ENCODE measurements at places on chromosomes 5 and 9.

- no peak for DNase-seq
Observed at GRCh38 chr5:172441262-172441751, 13.0 kb downstream of the SH3PXD2B start.

DNA sequence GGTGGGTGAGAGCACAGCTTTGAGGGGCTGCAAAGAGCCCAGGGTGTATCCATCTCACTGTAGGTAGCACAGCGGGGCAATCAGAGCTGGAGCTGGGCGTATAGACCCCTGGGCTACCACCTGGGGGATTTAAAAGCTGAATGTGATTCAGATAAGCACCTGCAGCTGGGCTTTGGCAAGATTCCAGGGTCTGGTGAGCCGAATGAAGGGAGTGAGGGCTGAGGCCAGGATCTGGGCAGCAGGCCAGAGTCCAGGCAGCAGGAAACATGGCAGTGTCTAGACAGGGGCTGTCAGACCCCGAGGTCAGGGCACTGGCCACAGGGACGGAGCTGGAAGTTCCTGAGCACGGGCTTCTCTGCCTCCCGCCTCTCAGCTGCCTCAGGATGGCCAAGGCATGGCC lies 8.7 kb downstream of the ASS1 start:
- no peak for DNase-seq

- no peak for DNase-seq
Observed at GRCh38 chr5:21391506-21391905, 1403.5 kb upstream of the CDH18 start.

DNA sequence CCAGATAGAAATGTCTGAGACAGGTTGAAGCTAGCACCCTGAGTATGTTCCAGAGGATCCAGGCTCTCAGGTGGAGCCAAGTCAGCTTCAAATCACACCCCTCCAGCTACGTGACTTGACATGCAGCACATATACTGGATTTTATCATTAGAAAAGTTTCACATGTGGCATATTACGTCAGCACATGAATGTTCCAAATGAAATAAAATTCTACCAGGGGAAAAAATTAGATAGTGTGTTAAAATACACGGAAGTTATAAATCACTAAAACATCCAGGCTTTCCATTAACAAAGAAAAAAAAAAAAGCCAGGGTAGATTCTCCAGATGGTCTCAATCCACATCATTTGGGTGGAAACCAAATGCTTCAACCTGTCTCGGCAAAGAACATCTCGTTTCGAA lies 251.6 kb downstream of the MPDZ start:
- no peak for DNase-seq

- DNase-seq = no peak
Observed at GRCh38 chr9:79164406-79164805, 407.4 kb upstream of the TLE4 start.

DNA sequence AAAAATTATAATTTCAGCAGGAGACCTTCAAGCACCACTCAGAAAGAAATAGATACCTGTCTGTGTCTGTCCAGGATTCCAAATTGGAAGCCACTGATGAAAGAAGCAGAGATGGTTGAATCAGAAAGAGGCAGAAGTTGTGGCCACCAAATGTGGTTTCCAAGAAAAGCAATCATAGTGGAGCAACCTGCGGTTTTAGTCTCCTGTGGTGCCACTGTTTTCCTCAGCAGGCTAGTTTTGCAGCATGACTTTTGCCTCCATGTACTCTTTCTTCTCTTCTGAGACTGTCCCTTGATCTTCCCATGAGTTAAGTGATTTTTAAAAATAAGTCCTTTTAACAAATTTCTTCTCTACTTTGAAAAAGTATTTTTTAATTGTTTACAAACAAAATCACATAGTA lies 535.8 kb downstream of the CYLC2 start:
- no peak for DNase-seq

- DNase-seq = no peak
Observed at GRCh38 chr5:149445739-149446369, 66.8 kb upstream of the IL17B start.

DNA sequence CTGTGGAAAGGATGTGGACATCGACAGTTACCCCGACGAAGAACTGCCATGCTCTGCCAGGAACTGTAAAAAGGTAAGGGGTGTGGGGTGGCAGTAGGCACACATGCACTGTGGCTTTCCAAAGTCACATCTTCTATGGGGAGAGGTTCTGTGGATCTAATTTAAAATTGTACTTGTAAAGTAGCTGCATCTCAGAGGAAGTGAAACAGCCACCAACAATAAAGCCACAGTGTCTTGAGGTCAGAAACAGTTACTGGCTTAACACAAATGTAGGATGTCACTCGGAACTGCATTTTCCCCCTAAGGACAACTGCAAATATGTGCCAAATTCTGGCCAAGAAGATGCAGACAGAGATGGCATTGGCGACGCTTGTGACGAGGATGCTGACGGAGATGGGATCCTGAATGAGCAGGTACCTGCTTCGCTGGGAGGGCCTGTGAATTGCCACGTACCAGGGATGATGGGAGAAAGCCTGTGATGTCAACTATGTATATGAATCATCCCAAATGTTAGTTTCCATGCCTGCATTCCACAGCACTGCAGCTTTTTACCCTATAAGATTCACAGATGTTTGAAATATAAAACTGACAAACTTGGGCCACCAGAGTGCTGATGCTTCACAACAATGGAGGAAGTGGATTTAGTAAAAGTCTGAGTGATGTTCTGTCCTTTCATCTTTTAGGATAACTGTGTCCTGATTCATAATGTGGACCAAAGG lies 35.3 kb downstream of the THBS4 start:
- DNase-seq = no peak

DNA sequence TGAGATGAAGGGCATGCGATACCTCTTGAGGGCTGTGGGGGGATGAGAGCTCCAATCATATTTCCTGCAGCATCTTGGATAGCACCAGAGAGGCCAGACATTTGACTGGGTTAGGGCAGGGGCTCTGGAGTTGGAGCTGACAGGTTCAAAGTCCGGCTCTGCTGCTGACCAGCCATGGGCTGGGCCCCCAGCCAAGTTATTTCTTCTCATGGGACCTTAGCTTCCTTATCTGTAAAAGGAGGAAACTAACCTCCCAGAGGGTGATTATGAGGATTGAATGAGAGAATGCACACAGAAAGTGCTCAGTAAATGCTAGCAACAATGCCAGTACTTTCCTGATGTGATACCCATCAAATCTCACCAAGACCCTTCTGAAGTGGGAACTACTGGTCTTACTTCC lies 65.2 kb upstream of the SLC25A51 start:
- DNase-seq = no peak

GRCh38 chr5:33046091-33046490 lies 335.0 kb downstream of the NPR3 start:
- DNase-seq = no peak

DNA sequence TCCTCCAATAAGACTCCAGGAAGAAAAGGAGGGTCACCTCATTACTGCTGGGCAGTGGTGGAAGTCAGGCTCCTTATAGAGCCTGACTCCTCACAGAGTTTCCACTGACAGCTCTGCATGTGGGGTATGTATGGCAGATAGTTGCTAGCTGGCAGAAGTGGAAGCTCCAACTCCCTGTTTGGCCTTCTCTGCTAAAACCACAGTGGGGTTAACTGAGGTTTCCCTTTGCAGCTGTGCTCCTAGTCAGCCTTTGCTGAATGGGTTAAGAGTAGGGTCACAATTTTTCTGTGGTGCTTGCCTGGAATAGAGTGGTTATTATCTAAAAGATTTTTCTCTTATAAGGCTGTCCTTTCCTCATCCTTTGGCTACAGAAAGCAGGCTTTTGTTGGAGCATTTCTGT lies 327.5 kb downstream of the FBXL17 start:
- no peak for DNase-seq

DNA sequence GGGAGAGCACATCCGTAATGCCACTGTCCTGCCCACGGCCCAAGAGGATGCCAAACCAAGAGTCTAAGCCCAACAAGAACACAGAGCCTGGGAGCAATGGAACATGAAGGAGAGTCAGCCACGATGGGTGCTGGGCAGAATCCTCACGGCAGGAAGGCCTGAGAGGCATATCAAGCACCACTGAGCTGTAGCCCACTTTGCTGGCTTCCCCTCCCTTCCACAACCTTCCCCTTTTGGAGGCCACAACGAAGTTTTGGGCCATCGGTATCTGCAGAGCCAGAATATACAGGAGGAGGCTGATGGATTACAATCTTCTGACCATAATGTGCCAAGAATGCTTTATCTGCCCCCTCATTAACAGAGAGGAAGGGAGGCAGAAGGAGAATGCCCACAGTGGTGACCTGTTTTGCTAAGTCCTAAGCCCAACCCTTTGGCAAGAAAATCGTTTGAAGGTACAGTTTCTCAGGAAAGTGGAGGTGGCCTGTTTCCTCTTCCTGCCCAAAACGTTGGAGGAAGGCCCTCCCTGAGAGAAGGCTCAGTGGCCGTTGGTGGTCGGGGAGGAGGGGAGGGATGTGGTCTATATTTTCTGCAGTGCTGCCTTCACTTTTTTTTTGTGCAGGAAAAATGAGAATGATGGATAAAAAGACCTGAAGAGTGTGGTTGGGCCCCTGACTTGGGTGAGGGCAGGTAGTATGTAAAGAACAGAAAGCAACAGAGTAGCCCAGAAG lies 26.2 kb downstream of the MACROH2A1 start:
- no peak for DNase-seq

DNA sequence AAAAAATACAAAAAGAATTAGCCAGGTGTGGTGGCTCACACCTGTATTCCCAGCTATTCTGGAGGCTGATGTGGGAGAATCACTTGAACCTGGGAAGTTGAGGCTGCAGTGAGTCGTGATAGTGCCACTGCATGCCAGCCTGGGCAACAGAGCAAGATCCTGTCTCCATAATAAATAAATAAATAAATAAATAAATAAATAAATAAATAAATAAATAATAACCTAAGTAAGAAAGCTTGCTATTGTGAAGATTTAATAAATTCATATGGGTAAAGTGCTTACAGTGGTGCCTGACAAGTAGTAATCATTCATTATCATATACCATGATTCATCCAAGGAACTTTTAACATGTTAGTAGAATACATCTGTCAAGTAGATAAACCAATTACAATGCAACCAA lies 13.4 kb downstream of the SVEP1 start:
- DNase-seq = no peak

GRCh38 chr5:1883120-1883924 lies 597 bp upstream of the IRX4 start:
- no peak for DNase-seq

GRCh38 chr5:55626790-55627189 lies 85.3 kb downstream of the SLC38A9 start:
- no peak for DNase-seq

DNA sequence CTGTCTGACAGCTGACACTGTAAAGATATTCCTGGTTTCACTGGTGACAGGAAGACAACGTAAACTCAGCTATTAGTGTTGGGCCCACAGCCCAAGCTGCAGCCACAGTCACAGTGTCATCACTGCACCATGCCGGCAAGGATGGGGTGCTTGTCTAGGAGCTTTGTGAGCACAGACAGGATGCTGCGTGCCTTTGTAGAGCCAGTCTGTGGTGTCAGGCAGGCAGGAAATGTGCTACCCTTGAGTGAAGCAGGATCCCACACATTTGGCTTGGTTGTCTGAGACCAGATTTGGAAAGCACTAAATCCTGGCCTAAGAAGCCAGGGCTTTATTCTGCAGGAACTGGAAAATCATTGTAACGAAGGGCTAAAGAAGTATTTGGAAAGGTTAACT lies 121.6 kb upstream of the ADAMTS16 start:
- no peak for DNase-seq

DNA sequence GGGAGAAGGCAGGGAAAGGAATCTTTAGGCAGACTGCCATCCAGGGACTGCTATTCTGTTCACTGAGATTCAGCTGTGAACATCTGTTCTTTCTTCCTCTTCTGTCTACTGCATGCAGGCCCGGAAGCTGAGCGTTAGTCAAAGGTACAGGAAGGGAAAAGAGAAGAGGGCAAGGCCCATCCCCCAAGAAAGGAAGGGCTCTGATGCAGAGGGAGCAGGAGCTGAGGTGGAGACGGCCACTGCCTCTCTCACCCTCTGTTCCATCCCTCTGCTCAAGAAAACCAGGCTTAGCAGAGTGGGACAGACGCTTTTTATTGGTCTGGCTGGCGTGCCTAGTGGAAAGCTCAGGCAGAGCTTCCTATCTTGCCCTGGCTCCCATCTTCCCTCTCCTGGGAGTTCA lies 57.6 kb downstream of the PFDN1 start:
- no peak for DNase-seq

GRCh38 chr5:169268019-169268418 lies 32.9 kb downstream of the SLIT3 start:
- no peak for DNase-seq

GRCh38 chr5:9207817-9208418 lies 338.0 kb downstream of the SEMA5A start:
- DNase-seq = peak; percentile 3

GRCh38 chr5:150175536-150175935 lies 9.0 kb downstream of the CDX1 start:
- no peak for DNase-seq

GRCh38 chr5:132265336-132266030 lies 8.0 kb downstream of the PDLIM4 start:
- DNase-seq = no peak

DNA sequence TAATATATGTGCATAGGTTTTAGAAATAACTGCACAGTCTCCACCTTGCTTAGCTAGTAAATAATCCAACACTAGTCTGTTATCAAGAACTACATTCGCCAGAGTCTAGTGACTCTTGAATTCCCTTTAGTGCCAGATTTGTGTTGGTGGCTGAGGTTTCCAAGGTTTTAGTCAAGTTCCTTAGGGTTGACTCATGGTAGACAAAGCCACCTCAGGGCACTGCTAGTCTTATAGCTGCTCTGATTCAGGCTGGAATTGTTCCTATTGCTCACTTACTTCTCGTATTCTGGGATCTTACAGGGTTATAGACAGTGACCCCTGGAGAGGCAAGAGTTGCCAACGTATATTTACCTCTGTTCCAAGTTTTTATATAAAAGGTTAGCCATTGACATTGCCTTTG lies 1369.8 kb upstream of the CDH9 start:
- no peak for DNase-seq

DNA sequence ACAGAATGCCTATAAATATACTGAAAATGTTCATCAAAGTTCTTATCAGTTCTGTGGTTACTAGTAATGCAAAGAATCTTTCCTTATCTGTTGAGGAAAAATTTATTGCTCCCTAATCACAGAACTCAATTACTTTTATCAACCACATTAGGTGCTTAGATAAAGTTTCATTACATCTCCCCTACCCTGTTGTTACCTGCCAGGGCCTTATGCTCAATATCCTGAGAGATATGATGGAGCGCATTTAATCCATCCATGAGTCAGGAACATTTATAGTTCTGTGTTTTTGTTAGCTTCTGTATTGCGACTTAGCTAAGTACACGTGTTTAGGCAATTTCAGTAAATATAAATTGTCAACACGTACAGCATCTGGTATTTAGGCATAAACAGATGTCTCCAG lies 164.3 kb upstream of the ST8SIA4 start:
- DNase-seq = no peak

- no peak for DNase-seq
Observed at GRCh38 chr5:124790301-124790894, 44.0 kb upstream of the ZNF608 start.

- no peak for DNase-seq
Observed at GRCh38 chr5:82911910-82912309, 165.3 kb downstream of the TMEM167A start.

GRCh38 chr9:34338665-34339385 lies 9.5 kb downstream of the NUDT2 start:
- DNase-seq = no peak

- no peak for DNase-seq
Observed at GRCh38 chr5:33032271-33033070, 321.4 kb downstream of the NPR3 start.
